ENCODE measurements at places on chromosomes 6 and 20. TPM values are rescaled to one million over a fixed set of nuclear protein-coding genes. Genes with fewer than 3 reads are reported as not detected.

GRCh38 chr20:6769903-6770785, 2.7 kb downstream of the BMP2 start:
- DNase-seq = no peak

Gene SOBP
- total RNA-seq = 0.29 TPM

GRCh38 chr6:110652520-110652919, 162.7 kb downstream of the CDK19 start:
- no peak for DNase-seq

DNA sequence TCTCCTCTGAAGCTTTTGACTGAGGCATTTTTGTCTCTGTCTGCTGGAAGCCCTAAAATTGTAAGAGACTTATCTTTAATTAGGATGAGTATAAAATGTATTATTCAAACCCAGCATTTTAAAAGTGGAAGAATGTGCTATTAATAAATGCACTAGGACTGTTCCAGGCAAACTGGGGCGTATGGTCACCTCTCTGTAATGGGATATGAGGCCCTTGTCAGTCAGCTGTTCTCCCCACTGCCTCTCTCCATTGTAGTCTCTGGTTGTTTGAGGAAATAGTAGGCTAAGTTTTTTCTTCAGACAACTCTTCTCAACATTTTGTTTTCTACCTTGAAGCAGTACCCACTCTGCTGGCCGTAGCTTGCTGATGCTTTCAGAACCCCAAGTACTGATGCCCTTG, 14.3 kb upstream of the DEF6 start:
- no peak for DNase-seq

Gene FAM83C
- total RNA-seq = not detected

GRCh38 chr6:30781743-30782424, 37.5 kb upstream of the IER3 start:
- DNase-seq = peak; percentile 99

Gene CALHM4
- total RNA-seq = 0.24 TPM

DNA sequence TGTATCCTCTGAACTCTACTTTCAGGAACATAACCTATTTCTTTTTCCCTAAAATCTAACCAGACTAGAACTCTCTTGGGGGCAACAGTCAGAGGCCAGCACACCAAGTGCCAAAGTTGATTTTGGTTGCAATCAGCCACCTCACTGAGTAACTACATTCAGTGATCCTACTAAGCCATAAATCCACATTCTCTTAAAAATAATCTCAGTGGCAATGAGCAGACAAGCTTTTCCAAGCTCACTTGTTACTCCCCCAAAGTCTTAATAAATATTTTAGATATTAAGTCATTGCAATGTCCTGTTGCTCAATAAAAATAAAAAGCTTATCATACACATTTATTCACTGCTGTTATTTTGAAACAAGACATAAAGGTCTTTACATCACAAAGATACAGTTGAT, 9.8 kb downstream of the RGS17 start:
- DNase-seq = no peak

DNA sequence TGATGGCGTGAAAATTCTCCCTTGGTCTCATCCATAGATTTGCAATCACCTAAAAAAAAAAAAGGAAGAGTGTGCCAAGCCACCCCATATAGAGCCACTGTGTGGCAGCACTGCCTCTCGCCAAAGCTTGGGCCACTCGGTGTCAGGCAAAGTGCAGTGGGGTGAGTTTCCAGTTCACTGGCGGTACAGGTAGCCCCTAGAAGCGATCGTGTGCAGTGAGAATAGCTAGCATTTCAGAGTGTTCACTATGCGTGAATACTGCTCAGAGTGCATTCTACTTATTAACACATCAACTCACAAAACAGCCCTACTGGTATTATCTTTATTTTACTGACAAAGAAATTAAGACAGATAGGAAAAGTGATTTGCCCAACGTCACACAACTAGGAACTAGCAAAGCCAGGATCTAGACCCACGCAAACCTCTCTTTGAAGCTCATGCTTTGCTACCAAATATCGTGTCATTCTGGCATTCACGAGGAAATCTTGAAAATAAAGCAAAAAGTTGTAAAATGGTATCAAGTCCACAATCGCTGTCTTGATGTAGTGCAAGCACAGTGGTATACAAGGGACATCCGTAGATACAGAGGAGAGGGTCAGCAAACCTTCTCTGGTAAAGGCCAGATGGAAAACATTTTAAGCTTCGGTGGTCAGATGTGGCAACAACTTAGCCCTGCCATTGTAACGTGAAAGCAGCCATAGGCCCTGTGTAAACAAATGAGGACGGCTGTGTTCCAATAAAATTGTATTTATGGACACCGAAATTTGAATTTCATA, 10.4 kb upstream of the GCNT2 start:
- peak; percentile 32 for DNase-seq

DNA sequence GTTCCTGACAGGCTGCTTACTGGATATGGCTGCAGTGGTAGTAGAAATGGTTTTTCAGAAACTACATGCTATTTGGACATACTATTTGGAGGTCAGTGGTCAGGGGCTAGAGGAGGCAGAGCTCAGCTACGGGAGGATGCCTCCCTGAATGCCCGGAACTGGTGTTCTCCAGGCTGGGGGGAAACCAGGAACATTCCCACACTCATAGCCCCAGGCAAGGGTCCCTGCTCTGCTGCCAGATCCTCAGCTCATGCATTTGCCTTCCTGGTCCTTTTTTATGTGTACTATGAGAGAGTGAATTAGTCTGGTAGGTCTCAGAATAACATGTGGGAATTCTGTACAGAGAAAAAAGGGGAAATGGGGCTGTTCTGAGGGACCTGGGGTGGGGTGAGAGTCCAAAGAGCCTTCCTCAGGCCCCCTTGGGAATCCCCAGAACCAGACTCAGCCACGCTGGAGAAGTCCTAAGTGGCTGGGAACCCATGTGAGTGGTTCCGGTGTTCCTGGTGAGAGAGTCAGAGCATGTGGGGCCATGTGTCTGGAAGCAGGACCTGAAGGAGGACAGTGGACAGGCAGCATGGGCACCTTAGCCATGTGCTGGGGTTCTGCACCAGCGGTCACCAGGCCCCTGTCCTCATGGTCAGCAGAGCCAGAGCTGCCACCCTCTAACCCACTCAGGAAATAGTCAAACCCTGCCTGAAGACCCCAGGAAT, 58.0 kb upstream of the MYL9 start:
- DNase-seq = no peak

Gene SNHG17
- 43.1 TPM for total RNA-seq

Gene ZBTB22
- 15.8 TPM for total RNA-seq

DNA sequence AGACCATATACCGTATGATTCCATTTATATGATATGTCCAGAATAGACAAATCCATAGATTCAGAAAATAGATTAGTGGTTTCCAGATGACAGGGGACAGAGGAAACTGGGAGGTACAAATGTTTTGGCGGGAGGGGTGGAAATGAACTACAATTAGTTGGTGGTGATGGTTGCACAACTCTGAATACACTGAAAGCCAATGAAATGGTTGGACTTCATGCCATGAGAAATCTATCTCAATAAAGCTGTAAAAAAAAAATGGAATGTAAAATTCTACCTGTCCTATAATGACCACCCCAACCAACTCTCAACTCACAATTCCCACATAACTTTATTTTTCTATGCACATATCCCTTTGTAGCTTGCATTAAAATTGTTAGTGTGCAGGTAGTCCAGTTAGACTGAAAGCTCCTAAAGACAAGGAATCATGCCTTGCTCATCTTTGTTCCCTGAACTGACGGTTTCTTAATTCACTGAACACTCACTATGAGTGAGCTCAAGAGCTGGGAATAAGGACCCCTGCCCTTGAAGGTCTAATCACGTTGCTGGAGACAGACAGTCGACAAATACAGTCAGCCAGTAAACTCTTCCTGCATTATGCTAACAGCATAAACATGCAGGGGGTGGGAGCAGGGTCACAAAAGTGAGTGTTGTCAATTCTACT, 1.4 kb downstream of the DCDC2 start:
- DNase-seq = no peak

DNA sequence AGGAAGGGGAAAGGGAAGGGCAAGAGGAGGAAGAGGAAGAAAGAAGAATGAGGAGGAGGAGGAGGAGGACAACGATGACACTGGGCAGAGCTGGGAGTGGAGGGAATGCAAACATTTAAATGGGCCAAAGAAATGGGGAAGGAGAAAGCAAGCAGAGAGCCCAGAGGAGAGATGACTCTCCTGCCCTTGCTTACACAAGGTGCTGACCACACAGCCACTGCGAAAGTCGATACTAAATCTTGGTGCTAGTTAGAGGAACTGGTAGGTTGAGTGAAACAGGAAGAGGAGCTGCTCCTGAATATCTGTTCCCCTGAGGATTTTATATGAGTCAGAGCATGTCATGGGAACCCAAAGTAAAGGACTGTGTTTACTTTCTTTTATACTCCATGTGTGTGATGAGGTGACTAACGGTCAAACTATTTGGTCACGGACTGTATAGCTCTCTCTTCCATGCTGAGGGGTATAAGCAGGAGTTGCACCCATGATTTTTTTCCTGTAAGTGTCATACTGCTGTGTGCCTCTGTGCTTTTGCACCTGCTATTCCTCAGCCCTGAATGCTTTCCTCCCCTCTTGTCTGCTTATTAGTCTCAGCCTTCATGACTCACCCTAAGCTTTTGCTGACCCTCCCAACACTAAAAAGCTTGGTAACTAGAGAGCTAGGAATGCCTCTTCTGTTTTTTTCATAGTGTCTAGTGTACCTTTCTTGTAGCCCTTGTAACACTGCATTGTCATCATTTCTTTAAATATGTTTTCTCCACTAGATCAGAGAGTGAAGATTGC, 9.5 kb upstream of the PAQR8 start:
- peak; percentile 98 for DNase-seq

- DNase-seq = no peak
These were observed 833.5 kb downstream of the DHX35 start for GRCh38 chr20:39795401-39796272.

DNA sequence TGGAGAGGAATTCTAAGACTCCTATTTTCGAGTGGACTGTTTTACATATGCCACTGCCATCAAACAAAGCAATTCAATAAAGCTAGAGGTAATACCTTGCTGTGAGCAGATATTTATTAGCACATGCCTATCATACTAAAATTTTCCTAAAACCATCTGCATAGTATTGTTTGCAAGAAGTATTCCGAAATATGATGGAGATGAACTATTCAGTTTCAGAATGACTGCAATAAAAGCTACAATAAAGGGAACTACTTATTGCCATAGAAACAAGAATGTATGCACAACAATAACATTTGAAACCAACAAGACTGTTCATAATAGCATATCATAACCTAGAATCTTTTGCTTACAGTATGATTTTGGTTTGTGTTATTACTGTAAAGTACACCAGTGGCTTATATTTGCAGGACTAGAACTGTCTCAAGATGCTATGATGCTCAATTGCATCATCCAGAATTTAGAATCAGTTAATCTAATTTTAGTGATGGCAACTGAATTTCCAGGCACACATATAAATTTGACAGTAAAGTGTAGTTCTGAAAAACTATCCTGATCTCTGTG, 144.3 kb downstream of the GRIK2 start:
- DNase-seq = peak; percentile 26

Gene TFAP2D
- total RNA-seq = not detected

DNA sequence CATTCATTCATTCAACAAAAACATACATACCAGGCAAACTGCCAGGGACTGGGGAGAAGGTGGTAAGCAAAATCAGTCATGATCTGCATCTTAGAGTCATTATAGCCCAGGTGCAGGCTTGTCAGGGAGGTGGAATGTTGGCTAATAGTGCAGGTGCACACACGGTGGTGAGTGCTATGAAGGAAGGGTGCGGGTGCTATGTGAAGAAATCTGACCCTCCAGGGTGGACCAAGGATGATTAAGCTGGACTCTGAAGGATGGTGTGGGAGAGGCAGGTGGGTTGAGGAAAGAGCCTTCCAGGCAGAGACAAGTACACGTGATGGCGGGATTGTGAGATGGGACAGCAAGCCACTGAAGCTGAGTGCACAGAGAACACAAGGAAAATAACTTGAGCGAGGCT, 77.4 kb downstream of the B3GAT2 start:
- no peak for DNase-seq
